Foreskin keratinocyte (primary cell): ENCODE measurements at places on chromosomes 4 and X. TPM values are rescaled to one million over a fixed set of nuclear protein-coding genes. Genes with fewer than 3 reads are reported as not detected.

DNA sequence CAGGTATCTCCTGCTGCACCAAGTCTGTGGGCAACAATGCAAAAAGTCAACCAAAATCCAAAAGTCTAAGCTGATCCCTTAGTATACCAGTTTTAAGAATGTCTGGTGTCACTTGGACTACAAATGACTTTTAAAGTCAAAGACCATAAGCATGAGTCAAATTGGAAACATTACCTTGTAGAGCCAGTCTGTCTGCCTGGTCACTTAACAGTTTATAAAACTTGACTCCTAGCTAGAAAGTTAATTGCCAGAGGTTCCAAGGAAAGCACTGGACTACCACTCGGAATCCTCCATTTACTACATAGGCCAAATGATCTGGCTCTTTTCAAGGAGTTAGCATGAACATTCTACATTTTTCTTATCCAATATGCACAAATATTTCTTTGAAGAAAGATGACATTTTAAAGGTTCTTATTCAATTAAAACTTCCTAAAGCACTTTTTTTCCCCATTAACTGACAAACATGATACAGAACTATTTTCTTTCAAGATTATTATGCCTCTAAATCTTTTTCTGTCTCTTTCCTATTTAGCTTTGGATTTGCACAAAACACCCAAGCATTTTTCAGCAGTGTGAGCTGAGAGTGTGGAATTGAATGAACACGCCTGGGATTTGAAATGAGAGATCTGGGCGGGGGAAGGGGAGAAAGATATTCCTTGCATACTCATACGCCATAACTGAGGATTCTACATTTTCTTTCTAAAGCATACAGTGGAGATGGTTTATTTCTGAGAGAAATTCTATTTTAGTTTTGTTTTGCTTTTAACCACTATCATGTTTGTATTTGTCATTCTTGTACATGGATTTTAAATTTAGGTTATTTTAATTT is 188.4 kb downstream of the SHROOM3 start:
- DNase-seq = no peak

The CXorf49 gene
- not detected in 2 replicates for total RNA-seq

DNA sequence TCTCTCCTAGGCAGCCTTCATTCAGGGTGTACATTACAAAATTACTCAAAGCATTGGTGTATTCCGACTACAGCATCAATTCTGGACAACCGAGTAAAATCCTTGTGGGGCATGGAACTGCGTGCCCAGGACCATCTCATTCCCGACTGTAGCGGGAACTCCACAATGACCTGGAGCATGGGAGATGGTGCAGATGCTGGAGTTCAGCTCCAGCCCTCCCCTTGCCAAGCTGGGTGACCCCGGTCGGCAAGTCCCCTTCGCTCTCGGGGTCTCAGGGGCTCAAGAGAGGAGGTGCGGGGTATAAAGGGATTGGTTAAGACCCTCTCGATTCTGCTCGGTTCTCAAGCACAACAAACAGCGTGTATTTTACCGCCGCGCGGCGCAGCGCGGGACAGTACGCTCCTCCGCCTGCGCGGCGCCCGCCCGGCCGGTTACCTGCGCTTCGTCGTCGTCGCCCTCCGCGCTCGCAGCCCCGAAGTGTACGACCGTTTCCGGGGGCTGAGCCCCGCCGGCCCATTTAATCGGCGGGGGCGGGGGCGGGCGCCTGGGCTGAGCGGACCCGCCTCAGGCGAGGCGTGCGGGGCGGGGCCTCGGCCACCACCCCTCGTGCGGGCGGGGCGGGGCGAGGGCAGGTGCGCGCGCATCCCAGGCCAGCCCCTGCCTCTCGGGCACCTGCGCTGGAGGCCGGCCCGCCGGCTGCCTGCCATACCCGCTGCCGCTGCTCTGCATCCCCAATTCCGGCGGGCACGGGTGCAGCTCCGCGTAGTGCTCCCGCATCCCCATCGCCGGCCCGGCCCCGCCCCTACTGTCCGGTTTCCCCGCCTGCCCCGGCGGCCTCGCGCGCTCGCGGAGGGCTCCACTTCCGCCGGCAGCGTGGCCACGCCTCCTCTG is at the start of gene G6PD:
Gene G6PD (minus strand): TSS at position 493 of the 891 bp plus-strand sequence. CDS start 691 bp downstream, outside the sequence.
- DNase-seq = peak; percentile 22

GRCh38 chr4:15479089-15479912 is 9.6 kb downstream of the CC2D2A start:
- DNase-seq = peak; percentile 70

GRCh38 chrX:150050387-150050786 is 112.1 kb upstream of the EOLA2 start:
- no peak for DNase-seq

DNA sequence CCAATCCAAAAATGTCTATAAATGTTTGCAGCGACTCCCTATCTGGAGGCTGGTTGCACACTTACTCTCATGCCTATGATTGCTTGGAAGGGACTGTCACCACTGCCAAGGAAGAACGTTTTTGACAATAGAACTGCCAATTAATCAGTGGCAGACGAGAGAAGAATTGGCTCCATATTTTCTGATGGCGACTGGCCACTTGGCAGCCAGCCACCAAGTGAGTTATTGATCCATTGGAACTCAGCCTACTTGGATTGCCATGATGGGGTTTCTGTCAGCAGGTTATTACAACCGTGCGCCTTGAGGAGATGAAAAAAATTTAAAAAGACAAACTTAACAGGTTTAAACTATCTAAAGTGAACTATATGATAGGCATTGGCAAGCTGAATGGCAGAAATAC is 47.4 kb downstream of the LINC00632 start:
- DNase-seq = no peak

DNA sequence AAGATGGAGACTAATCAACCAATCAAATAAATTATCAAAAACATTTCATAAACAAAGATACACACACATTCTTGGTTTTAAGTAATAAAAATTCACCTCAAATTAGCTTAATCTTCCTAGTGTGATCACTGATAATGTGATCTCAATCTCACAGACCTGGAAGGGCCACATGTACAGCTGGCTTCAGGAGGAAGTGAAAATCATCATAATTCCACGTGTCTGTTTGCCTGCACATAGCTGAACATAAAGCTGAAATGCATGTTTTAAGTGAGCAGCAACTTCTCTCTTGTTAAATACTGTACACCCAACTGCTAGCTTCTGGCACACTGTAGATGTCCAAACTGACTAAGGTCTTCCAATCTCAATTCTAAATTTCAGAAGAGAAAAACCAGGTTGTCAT is 53.8 kb downstream of the ARHGAP6 start:
- DNase-seq = no peak

DNA sequence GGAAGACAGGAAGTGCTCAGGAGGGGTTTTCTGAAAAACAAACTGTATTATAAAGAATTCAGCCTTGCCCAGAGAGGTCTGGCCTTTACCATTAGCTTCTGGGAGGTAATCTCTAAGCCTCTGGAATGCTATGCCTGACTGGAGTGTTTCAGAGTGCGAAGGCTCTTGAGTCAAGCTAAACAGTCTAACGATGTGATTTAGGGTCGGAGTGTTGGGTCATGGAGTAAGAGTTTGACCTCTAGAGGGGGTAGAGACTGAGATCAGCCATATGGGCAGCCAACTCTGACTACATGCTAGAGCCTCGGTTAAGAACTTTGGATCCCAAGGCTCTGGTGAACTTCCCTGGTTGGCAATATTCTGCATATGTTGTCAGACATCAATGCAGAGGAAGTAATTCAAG is 15.0 kb downstream of the BOD1L1 start:
- no peak for DNase-seq

DNA sequence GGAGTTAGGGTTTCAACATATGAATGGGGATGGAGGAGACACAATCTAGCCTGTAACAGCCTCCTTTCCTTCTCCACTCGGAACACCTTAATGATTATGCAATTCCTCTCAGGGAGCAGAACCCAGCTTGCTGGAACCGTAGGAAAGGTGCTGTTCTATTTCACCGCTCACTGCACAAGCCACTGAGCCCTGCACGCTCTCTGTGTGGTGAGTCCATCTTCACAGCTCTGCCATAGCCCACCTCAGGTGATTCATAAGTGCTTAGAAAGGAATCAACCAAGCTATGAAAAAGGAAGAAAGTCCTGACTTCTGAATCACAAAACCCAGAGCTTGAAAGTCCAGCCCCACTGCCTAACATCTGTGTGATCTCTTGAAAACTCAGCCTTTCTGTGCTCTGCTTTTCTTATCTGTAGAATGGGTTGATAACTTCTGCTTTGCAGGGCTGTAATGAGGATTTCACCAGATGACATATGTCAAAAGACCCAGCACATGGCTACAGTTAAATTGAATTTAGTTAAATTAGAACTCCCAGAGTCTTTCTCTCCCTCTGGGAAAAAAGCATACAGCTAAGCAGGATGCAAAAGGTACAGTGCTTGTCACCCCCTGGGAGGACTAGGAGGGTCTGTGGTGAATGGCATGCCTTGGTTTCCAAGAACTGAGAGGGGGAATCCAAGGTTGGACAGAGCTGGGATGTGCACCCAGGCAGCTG is 91.6 kb downstream of the WFS1 start:
- DNase-seq = no peak

The TLL1 gene
- 1.5 and 3.5 TPM in 2 replicates for total RNA-seq

GRCh38 chrX:148541584-148541940 is 41.1 kb downstream of the AFF2 start:
- DNase-seq = no peak

DNA sequence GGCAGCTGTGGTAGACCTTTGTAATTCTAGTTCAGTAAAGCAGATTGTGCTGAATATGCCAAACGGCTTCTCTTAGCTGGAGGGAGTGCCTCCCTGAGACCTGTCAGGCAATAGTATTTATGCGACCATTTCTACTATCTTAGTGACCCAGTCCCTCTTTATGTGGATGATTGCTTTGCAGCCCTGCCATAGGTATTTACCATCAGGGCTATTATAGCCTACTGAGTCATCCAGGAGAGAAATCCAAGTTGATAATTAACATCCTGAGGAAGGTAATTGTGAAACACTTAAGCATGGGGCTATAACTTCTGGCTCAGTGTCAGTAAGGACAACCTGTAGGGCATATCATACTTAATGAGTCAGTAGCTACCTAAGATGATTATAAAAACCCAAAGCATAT is 103.9 kb upstream of the MAOA start:
- DNase-seq = peak; percentile 59

The ATOH1 gene
- not detected in 2 replicates for total RNA-seq

- no peak for DNase-seq
Measured at GRCh38 chrX:123720486-123720885, 12.4 kb downstream of the THOC2 start.

DNA sequence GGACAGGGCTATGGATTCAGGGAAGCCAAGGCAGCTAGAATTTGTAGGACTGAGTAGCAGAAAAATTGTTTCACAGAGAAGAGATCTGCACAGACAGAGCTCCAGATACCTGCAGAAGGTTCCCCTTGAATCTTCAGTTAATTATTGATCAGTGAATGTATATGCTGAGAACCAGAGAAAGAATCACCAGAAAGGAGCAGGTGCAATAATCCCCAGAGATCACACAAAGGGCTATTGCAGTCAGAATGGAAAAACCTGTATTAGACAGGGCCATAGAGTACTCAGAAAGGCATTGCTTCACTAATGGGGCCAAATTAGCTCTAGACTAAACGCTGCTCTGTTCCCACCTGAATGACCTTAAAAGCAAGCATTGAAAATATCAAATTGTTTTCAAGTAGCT is 35.5 kb upstream of the SMAD1 start:
- DNase-seq = no peak

The NR3C2 gene
- 0.07 and 0.24 TPM in 2 replicates for total RNA-seq
